A673 (cell line): ENCODE measurements at places on chromosomes 13 and 19. TPM values are rescaled to one million over a fixed set of nuclear protein-coding genes. Genes with fewer than 3 reads are reported as not detected.

GRCh38 chr13:44240611-44241145 lies 132.9 kb upstream of the SERP2 start:
- no peak for DNase-seq

Gene TTYH1
- 3.0 and 3.2 TPM in 2 replicates for total RNA-seq

- DNase-seq, result no peak
These were observed 198.7 kb upstream of the SERP2 start for GRCh38 chr13:44174769-44175425.

GRCh38 chr19:17755977-17756670 lies 4.8 kb downstream of the FCHO1 start:
- peak; percentile 67 for DNase-seq

DNA sequence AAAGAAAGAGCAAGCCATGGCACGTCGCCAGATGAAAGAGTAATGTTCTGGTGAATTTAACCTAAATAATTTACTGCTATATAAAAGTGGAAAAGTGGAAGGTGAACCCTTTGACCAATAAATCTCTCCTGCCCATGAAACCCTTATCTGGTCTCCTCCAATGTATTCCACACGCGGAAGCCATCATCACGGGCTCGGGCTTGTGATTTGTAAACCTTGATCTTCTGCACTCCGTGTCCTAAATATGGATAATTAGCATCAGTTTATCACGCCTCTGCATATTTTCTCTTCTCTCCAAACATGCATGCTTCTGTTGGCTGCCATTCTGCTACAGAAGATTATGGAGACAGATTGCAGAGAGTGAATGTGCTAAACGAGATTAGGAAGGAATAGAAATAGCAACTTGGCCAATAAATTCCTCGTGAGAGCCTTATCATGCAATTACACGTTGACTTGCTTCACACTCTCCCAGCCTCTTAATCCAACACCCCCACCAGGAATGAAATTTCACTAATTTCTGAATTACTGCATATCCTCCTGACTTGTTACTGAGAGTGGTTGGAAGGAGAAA lies 34.5 kb downstream of the SOX1 start:
- peak; percentile 70 for DNase-seq

- DNase-seq, result peak; percentile 71
These were observed 3.2 kb downstream of the NFIC start for GRCh38 chr19:3369337-3370213.

Gene COG6
- total RNA-seq, result 33.6 and 41.9 TPM in 2 replicates

GRCh38 chr19:18179957-18180356 lies 6.3 kb downstream of the IFI30 start:
- no peak for DNase-seq

DNA sequence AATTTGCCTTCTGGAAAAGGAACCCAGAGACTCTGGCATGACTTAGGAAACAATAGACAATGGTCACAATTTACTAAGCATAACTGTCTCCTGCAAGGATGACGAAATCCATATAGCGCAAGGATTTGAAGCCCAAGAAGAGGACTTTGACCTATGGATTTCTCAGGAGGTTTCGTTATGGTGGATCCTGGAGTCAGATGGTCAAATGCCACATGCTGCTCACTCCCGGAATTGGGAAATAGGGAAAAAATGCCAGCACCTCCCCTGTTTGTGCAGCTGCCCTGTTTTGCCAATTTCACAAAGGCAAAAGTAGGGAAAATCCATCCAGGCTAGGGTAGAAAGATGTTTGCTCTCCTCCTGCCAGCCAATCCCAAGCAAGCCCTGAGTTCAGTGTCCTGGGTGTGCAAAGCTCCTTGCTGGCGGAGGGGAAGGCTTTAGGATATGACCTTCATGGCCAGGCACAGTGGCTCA lies 23.4 kb downstream of the RDH8 start:
- no peak for DNase-seq

GRCh38 chr13:45295536-45295935 lies 45.4 kb downstream of the TPT1 start:
- DNase-seq, result no peak

DNA sequence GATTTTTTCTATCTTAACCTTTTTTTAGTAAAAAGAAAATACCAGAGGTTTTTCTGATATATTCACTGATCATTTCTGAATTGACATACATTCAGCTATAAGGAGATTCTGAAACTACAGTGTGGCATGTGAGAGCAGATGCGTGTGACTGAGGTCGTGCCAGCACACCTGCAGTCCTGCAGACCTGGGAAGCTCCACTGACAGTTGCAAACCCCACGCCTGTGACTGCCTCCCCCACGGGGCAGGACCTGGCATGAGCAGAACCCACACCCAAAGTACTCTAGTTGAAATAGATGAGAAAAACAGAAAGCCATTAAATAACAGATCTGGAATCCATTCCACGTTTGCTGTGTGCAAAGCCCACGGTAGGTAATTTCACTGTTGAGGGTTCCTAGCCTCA lies 80.7 kb downstream of the TEX29 start:
- no peak for DNase-seq
